ENCODE measurements at places on chromosomes 12 and 14. TPM values are rescaled to one million over a fixed set of nuclear protein-coding genes. Genes with fewer than 3 reads are reported as not detected.

GRCh38 chr12:102169922-102170621, 27.6 kb downstream of the PMCH start:
- no peak overlapping the region for H3K4me3 ChIP-seq
- peaks cover 4% of the 10 kb centered on the region for H3K4me1 ChIP-seq
- DNase-seq = no peak
- H3K27me3 ChIP-seq = no peaks in the 10 kb centered on the region
- H3K27ac ChIP-seq = no peak overlapping the region

DNA sequence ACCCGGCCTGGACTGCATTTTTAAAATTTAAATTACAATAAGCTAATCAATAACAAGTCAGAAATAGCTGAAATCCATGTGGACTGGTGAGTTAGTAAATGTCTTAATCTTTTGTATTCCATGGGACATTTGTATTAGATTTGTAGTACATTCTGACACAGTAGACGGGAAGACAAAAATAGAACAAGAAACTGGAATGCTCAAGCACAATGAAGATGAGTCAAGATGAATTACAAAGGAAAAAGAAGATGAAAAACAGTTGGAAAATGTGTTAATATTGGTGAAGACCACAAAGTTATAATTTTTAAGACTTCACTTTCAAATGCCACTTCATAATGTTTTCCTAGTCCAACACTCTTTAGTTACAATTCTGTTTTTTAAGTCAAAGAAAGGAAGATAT, 97.8 kb upstream of the FERMT2 start:
- DNase-seq = no peak
- H3K36me3 ChIP-seq = peaks cover 13% of the 10 kb centered on the region
- H3K27me3 ChIP-seq = no peaks in the 10 kb centered on the region
- H3K4me3 ChIP-seq = no peak overlapping the region
- no peaks in the 10 kb centered on the region for H3K4me1 ChIP-seq

The CIROP gene
- total RNA-seq = not detected

DNA sequence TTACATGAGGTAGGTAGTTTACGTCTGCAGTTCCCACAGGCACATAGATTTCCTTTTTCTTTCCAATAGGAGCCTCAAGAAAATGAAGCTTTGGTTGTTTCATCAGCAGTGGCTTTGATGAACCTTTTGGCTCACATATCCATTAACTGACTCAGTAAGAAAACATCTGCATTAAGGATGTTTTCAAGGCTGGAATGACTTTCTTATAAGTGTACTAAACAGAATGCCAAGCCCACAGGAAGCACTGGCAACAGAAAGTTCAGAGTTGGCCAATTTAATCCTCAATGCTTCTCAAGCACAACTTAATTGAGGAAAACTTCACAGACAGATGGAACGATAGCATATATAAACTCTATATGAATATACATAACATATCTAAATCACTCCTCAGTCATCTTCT, 63.5 kb downstream of the ST8SIA1 start:
- no peaks in the 10 kb centered on the region for H3K27me3 ChIP-seq
- H3K27ac ChIP-seq = no peak overlapping the region
- peaks cover 2% of the 10 kb centered on the region for H3K36me3 ChIP-seq

The GPR33 gene
- not detected for total RNA-seq

The MMP17 gene
- not detected for total RNA-seq

- no peak overlapping the region for H3K27ac ChIP-seq
- peaks cover 2% of the 10 kb centered on the region for H3K36me3 ChIP-seq
- peaks cover 6% of the 10 kb centered on the region for H3K27me3 ChIP-seq
- H3K4me1 ChIP-seq = no peaks in the 10 kb centered on the region
- no peak overlapping the region for H3K4me3 ChIP-seq
Measured at GRCh38 chr14:95033031-95033430, 124.3 kb downstream of the DICER1 start.

GRCh38 chr14:64738281-64738804, 34.1 kb downstream of the PLEKHG3 start:
- H3K27ac ChIP-seq = no peak overlapping the region
- no peak overlapping the region for H3K4me3 ChIP-seq
- peaks cover 13% of the 10 kb centered on the region for H3K36me3 ChIP-seq
- H3K27me3 ChIP-seq = no peaks in the 10 kb centered on the region
- peaks cover 33% of the 10 kb centered on the region for H3K4me1 ChIP-seq
- no peak for DNase-seq

GRCh38 chr12:111828338-111828979, 13.6 kb upstream of the MAPKAPK5 start:
- no peak for DNase-seq
- no peaks in the 10 kb centered on the region for H3K36me3 ChIP-seq
- no peaks in the 10 kb centered on the region for H3K4me1 ChIP-seq
- H3K27ac ChIP-seq = no peak overlapping the region
- H3K4me3 ChIP-seq = no peak overlapping the region

GRCh38 chr12:104575442-104576186, 118.9 kb downstream of the CHST11 start:
- no peak for DNase-seq
- no peaks in the 10 kb centered on the region for H3K27me3 ChIP-seq
- H3K27ac ChIP-seq = peak overlapping the region; percentile 66
- H3K4me1 ChIP-seq = peaks cover 45% of the 10 kb centered on the region
- H3K36me3 ChIP-seq = peaks cover 5% of the 10 kb centered on the region
- no peak overlapping the region for H3K4me3 ChIP-seq

GRCh38 chr14:95476747-95477146, 39.7 kb downstream of the SYNE3 start:
- H3K4me1 ChIP-seq = peaks cover 44% of the 10 kb centered on the region
- H3K27ac ChIP-seq = peak overlapping the region; percentile 24
- peaks cover 7% of the 10 kb centered on the region for H3K36me3 ChIP-seq
- DNase-seq = no peak
- H3K4me3 ChIP-seq = no peak overlapping the region
- no peaks in the 10 kb centered on the region for H3K27me3 ChIP-seq

The TPH2 gene
- not detected for total RNA-seq

DNA sequence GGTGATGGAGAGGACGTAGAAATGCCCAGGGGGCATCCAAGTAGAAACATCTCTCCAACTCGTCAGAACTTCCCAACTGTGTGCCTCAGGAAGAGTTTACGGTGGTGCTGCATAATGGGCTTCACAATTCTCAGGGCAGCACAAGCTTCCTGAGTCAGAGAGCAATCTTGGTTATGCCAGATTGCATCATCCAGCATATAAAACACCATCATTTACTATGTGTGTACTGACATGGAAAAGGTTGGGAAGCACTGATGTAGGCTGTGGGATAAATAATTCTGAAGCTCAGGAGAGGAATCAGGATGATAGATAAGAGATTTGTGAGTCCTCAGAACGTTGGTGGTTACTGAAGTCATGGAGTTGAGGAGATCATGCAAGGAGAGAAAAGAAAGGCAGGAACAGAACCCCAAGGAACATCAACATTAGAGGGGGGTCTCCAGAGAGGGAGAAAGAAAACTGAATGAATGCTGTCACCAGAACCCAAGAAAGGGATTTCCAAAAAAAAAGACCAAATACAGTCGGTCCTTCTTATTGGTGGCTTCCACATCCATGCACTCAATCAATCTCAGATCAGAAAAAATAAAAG, 4.7 kb upstream of the NCKAP5L start:
- DNase-seq = no peak
- peaks cover 13% of the 10 kb centered on the region for H3K4me1 ChIP-seq
- peaks cover 3% of the 10 kb centered on the region for H3K36me3 ChIP-seq
- no peak overlapping the region for H3K4me3 ChIP-seq

The EML1 gene
- total RNA-seq = 0.27 TPM

The LGR5 gene
- total RNA-seq = not detected

DNA sequence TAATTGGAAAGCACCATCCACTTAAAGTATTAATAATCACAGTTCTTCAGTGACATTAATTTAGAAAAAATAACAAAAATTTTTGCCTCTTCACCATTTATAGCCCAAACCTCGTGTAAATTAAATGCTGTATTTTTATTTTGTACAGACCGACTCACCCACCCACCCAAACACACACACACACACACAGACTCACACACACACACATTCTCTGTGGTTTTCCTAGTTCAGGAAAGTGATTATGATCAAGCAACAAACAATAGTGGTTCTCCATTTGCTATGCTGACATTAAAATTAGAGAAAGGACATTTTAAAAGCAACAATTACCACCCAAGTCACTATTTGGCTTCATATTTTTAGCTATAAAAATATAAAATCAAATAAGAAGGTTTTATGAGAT, 112.5 kb upstream of the FLRT2 start:
- no peaks in the 10 kb centered on the region for H3K4me1 ChIP-seq
- no peaks in the 10 kb centered on the region for H3K27me3 ChIP-seq
- no peaks in the 10 kb centered on the region for H3K36me3 ChIP-seq
- H3K27ac ChIP-seq = no peak overlapping the region
- no peak overlapping the region for H3K4me3 ChIP-seq

DNA sequence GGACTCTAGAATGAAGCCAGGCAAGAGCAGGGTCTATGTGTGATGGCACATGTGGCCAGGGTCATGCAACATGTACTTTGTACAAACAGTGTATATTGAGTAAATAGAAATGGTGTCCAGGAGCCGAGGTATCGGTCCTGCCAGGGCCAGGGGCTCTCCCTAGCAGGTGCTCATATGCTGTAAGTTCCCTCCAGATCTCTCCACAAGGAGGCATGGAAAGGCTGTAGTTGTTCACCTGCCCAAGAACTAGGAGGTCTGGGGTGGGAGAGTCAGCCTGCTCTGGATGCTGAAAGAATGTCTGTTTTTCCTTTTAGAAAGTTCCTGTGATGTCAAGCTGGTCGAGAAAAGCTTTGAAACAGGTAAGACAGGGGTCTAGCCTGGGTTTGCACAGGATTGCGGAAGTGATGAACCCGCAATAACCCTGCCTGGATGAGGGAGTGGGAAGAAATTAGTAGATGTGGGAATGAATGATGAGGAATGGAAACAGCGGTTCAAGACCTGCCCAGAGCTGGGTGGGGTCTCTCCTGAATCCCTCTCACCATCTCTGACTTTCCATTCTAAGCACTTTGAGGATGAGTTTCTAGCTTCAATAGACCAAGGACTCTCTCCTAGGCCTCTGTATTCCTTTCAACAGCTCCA, 39.6 kb downstream of the DAD1 start:
- no peak for DNase-seq
- peak overlapping the region; percentile 100 for H3K27ac ChIP-seq
- peaks cover 87% of the 10 kb centered on the region for H3K4me1 ChIP-seq
- peak overlapping the region; percentile 94 for H3K4me3 ChIP-seq

The POTEG gene
- not detected for total RNA-seq

The TAS2R20 gene
- total RNA-seq = 1.7 TPM

- H3K36me3 ChIP-seq = peaks cover 2% of the 10 kb centered on the region
- H3K4me1 ChIP-seq = no peaks in the 10 kb centered on the region
- no peak for DNase-seq
Measured at GRCh38 chr14:75860561-75861160, 121.1 kb downstream of the TGFB3 start.

The CLEC12A gene
- 4.6 TPM for total RNA-seq

DNA sequence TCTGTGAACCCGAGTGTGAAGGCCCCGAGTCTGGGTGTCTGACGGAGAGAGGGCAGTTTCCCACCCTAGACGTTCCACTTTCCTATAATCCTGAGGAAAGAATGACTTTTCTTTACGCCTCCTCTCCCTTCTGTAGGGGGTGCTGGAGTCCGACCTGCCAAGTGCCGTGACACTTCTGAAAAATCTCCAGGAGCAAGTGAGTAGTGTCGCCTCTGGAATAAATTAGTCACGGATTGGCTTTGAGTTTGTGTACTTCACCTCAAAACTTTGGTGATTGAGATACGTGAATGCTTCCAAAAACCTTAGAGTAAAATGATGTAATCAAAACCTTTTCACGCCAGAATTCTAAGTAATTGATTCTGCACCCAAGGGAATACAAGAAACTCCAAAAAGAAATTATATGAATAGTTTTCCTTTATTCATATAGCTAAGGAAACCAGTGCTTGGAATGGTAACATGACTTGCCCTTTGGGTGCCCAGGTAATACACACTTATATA, 452 bp downstream of the NGDN start:
- no peak for DNase-seq
- H3K4me1 ChIP-seq = peaks cover 6% of the 10 kb centered on the region
- H3K4me3 ChIP-seq = no peak overlapping the region
- H3K27me3 ChIP-seq = no peaks in the 10 kb centered on the region
- peaks cover 5% of the 10 kb centered on the region for H3K36me3 ChIP-seq
- H3K27ac ChIP-seq = no peak overlapping the region

GRCh38 chr12:109967383-109968031, 28.7 kb downstream of the GIT2 start:
- H3K27ac ChIP-seq = peak overlapping the region; percentile 93
- peak overlapping the region; percentile 83 for H3K4me3 ChIP-seq
- no peaks in the 10 kb centered on the region for H3K27me3 ChIP-seq
- no peak for DNase-seq
- peaks cover 27% of the 10 kb centered on the region for H3K4me1 ChIP-seq

The PPM1H gene
- total RNA-seq = 0.31 TPM

GRCh38 chr12:105947906-105948305, 190.8 kb downstream of the NUAK1 start:
- H3K4me1 ChIP-seq = no peaks in the 10 kb centered on the region
- H3K36me3 ChIP-seq = no peaks in the 10 kb centered on the region
- H3K4me3 ChIP-seq = no peak overlapping the region
- H3K27ac ChIP-seq = no peak overlapping the region
- peaks cover 4% of the 10 kb centered on the region for H3K27me3 ChIP-seq

- no peak overlapping the region for H3K27ac ChIP-seq
- no peaks in the 10 kb centered on the region for H3K4me1 ChIP-seq
- no peaks in the 10 kb centered on the region for H3K36me3 ChIP-seq
- H3K27me3 ChIP-seq = peaks cover 27% of the 10 kb centered on the region
- no peak overlapping the region for H3K4me3 ChIP-seq
Measured at GRCh38 chr14:56501909-56502530, 77.6 kb upstream of the TMEM260 start.

GRCh38 chr14:90560558-90560957, 163.7 kb downstream of the CALM1 start:
- H3K4me3 ChIP-seq = no peak overlapping the region
- no peak for DNase-seq
- H3K36me3 ChIP-seq = no peaks in the 10 kb centered on the region
- H3K4me1 ChIP-seq = peaks cover 2% of the 10 kb centered on the region

The CLEC6A gene
- total RNA-seq = not detected

The DPY19L2 gene
- 2.0 TPM for total RNA-seq

The HSPB8 gene
- not detected for total RNA-seq

The FAM181A gene
- total RNA-seq = not detected

DNA sequence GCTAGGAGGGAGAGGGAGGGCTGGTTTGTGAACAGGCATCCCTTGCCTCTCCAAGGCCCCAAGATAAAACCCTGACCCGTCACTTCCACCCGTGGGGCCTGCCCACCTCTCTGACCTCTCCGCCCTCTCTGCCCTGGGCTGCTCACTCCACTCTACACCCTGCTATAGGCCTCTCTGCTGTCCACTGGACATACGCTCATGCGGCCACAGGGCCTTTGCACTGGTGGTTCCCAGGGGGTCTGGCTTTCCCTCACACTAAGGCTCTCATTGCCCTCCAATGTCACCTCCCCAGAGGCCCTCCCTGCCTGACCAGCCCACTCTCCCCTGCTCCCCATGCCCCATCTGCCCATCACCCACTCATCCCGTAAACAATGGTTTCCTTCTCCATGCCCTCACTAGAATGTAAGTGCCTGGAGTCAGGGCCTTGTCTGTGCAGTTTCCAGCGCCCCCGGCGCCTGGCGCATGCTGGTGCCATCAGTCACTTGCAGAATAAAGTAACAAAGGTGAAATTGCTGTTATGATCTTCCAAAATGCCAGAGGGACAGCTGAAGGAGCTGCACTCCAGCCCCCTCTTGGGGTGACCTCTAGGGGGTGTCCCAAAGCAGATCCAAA, 73.6 kb downstream of the RFLNA start:
- no peaks in the 10 kb centered on the region for H3K27me3 ChIP-seq
- peaks cover 7% of the 10 kb centered on the region for H3K4me1 ChIP-seq
- H3K36me3 ChIP-seq = no peaks in the 10 kb centered on the region
- no peak overlapping the region for H3K4me3 ChIP-seq
- DNase-seq = no peak
- H3K27ac ChIP-seq = no peak overlapping the region

GRCh38 chr12:26535826-26536225, 297.2 kb downstream of the ITPR2 start:
- peaks cover 5% of the 10 kb centered on the region for H3K36me3 ChIP-seq
- H3K4me3 ChIP-seq = no peak overlapping the region

The DEGS2 gene
- total RNA-seq = not detected

The SLC22A17 gene
- 10.5 TPM for total RNA-seq

Data from T-helper 17 cell (primary cell).